ENCODE measurements at places on chromosomes 16 and 17.

DNA sequence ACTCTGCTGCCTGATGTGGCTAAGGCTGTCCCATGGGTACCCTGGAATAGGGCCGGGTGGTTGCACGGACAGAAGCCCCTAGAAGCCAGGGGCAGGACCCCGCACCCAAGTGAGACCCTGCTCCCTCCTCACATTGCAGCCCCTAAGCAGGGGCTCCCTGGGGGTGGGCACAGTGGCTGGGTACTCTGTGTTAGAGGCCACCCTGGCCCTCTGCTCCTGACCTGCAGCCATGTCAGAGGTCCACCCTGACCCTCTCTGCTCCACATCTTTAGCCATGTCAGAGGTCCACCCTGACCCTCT is 2.1 kb downstream of the CBFA2T3 start:
- DNase-seq, result no peak

GRCh38 chr17:59357929-59358328 is 26.5 kb downstream of the YPEL2 start:
- no peak for DNase-seq

DNA sequence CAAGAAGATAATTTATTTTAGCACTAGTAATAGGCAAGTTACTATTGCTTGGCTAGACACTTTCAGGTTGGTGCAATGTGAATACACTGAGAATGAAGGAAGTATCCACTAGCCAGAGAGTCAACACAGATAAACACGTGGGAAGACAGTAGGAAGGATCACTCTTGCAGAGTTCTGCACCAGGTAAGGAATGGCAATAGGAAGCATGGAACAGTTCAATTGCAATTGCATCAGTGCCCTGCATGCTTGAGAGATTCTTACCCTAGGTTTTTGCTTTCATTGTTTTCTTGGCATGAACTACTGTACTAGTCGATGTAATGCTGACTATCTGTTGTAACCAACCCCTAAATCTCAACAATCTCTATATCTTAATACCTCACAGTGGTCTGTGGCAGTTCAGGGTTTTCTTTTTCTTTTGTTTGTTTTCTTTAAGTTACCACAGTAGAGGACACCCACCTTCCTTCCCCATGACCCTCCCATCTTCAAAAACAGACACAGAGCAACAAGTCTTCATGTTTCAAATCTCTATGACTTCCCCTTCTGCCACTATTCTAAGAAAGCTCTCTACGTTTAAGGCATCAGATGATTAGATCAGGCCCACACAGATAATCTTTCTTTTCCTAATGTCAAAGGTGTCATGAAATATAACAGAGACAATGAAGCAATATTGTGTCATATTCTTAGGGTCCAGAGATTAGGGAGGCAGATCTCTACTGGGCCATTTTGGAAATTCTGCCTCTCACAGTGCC is 18.1 kb upstream of the ABCA8 start:
- DNase-seq, result no peak

DNA sequence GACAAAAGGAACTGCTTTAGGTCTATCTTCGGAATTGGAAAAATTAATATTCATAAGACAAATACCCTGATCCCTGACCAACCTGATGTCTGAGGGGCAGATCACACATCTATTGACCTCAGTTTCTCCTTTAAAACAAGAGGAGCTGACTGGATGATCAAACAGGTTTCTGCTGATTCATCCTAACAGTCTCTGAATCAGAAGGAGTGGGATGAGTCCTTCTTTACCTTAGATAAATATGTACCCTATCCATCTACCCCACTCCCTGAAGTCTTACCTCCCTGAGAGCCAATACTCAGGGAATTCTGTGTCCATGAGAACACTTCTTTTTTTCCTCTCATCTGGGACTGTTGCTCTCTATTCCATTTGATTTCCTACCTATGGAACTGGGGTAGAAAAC is 80.3 kb upstream of the CRHR1 start:
- DNase-seq, result no peak

- no peak for DNase-seq
Observed at GRCh38 chr16:80997964-80998620, 8.6 kb downstream of the CMC2 start.

GRCh38 chr17:48290378-48290777 is 139.6 kb downstream of the SKAP1 start:
- no peak for DNase-seq

GRCh38 chr17:66965801-66966262 is 1.3 kb downstream of the CACNG4 start:
- no peak for DNase-seq

DNA sequence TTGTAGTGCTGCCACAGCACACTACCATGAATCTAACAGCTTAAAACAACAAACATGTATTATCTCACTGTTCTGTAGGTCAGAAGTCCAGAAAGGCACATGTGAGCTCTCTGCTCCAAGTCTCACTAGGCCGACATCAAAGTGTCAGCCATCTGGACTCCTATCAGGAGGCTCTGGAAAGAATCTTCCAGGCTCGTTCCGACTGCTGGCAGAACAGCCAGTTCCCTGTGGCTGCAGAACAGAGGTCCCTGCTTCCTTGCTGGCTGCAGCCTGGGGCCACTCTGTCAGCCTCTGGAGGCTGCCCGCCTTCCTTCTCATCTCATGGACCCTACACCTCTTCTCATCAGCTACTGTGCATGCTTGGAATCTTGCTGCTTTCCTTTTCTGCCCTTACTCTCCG is 168.9 kb downstream of the CBLN1 start:
- DNase-seq, result no peak

DNA sequence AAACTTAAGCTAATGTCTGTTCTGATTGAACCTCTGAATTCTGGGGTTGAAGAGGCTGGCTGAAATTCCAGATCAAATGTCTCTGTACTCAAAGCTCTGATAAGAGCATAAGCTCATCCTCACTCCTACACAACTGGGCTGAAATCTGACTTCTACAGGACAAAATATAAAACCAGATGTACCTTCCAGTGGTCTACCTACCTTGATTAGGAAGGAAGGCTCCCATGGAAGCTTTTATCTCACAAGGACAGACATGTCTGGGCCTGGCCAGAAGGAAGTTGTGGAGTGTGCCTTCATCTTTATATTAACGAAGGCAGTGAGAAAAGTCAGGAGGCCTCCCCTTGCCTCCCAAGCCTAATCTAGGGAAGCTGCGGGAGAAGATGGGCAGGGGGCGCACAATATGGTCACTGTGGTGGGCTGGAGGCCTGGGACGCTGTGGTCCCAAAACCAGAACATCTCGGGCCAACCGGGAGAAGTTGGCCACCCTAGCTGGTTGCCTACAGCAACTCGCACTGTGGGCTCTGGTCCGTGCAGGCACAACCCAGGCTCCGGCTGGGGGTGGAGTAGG is 55.6 kb upstream of the LRRC37A3 start:
- DNase-seq, result no peak

DNA sequence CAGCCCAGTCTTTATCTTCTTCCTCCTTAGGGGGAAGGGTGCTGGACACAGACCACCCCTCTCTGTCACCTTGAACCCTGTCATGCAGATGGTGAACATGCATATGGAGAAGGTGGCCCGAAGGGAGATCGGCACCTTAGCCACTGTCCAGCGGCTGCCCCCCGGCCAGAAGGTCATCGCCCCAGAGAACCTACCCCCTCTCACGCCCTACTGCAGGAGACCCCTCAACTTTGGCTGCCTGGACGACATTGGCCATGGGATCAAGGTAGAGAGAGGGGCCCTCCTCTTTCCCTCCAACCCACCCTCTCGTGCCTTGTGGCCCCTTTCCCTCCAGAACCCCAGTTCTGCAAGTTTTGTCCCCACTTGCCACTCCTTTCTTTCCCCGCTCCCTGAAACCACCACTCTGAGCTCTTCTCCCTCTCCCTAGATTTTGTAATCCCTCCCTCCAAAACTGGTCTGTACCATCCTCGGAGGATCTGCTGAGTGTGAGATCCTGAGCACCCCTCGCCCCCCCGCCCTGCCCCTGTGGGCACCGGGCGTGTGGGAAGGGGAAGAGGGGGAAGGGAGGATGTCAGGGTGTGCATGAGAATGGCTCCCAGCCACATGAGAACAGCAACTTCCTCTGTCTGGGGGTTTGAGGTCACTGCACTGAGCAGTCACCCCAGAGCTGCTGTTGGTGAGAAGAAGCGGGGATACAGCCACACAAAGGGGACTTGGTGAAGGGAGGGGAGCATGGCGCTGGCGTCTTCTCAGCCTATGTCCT is 7.3 kb downstream of the ABI3 start:
- DNase-seq, result peak; percentile 87

DNA sequence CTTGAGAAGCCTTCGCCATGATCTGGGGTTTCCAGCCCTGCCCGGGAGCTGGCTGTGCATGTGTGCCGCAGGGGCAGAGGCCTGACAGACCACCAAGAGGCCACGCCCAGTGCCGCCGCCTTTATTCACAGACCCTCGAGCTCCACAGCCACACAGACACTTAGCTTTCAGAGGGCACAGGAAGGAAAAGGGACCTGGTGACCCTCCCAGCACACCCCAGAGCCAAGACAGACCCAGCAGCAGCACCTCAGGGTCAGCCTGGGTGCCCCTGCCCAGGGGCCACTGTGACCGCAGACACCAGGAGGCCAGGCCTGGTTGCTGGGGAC is 10.8 kb downstream of the MCRIP1 start:
- no peak for DNase-seq

GRCh38 chr16:69260506-69260905 is 50.6 kb upstream of the VPS4A start:
- no peak for DNase-seq

DNA sequence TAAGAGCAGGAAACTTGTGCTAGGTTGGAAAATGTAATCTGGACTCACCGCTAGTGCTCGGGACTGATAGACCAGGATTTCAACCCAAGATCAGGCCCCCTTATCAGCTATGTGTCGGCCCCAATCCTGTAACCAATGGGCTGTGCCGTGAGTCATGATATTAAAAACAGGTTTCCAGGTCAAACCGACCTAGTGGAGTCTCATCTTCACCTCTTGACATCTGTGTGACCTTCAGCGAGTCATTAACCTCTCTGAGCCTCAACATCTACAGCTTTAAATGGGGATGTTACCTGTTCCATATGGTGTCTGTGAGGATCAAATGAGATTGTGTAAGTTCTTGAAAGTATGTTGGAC is 512 bp downstream of the PMM2 start:
- no peak for DNase-seq

- DNase-seq, result no peak
Observed at GRCh38 chr17:6070430-6070912, 292 bp downstream of the WSCD1 start.

- no peak for DNase-seq
Observed at GRCh38 chr16:68406458-68407152, 41.7 kb downstream of the SMPD3 start.

DNA sequence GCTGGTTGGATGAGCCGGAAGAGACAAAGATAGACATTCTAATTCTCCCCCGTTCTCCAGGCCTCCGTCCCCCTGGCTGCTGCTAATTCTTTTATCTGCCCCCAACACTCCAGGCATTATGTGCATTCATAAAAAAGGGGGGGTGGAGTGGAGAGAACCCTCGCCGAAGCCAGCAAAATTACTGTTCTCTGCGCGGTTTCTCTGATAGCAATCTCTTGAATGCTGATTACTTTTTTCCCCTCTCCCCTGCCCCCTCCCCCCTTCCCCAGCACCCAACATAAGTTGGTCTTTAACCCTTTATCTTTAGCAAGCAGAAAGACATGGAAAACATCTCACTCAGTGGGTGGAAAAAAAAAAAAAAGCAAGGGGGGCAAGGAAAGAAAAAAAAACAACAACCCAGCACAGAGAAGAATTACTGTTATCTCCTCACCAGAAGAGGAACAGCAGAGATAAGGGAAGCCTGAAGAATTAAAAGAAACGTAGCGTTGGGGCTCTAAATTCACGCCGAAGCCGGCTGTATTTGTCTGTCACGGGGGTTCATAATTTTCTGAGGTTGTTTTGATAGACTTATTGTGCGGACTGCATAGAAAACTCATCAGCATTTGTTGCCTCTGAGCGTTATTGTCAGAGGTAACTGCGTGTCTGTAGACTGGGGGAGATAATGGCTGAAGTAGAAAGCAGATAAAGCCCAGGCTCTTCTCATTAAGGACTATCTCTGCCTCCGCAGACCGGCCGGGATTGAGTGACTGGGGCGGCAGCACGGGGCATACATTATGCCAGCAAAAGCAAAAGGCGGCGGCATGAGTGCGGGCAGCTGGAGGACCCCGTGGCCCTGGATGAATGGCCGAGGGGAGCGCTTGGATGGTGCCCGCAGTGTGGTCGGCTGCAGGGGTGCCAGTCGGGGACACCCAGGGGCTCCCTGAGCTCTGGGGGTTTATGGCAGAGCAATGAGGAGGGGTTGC is 126.9 kb downstream of the MRM1 start:
- no peak for DNase-seq

DNA sequence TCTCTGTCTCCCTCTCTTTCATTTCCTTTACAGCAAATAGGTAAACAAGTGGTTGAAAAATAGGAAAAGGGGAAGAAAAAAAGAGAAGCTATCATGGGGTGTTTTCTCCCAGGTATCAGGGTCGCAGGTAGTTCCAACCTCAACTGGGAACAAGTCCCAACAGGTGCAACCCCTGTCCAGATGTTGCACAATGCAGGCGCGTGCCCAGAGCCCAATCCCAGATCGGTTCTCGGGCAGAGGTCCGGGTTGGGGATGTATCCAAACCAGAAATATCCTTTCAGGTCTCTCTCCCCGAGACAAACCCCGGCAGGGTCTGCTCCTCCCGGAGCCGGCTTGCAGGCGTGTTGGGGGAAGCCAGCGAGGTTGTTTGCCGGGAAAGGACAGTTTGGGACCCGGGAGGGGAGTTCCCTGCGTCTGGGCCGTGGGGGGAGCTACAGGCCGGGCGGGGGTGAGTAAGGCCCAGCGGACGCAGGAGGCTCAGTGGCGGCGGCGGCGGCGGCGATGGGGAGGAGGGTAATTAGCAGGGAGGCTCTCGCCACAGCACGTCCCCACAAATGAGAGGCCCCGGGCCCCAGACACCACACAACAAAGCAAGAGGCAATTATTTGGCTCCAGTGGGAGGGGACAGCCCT is 21.2 kb upstream of the SP6 start:
- DNase-seq, result no peak

GRCh38 chr16:4461250-4462085 is 13.0 kb downstream of the NMRAL1 start:
- no peak for DNase-seq

DNA sequence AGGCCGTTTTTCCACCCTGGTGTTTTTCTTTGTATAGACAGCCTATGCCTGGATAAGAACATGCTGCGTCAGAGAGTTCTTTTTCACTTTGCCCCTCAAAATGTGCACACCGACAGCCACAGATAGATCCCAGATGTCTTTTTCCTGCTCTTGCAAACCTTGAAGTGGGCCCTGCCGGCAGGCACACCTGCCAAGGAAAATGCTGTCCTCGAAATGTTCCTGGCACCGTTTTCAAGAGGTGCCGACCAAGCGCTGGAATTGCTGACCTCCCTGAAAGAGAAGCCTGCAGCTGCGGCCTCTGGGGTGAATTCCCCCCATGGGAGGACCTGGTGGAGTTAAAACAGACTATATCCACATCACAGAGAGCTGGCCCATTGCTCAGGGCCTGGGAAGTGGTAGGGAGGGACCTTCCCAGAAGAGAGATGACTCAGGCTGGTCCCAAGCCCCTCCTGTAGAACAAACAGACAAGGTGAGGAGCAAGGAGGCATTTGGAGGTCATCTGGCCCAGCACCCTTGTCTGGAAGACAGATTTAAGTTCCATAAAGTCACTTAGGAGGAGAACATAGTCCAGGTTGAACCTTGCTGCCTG is 668.1 kb downstream of the MAF start:
- DNase-seq, result no peak

- no peak for DNase-seq
Observed at GRCh38 chr17:2065949-2066400, 11.1 kb downstream of the HIC1 start.

- DNase-seq, result no peak
Observed at GRCh38 chr16:845351-845745, 44.8 kb upstream of the GNG13 start.
